B cell (primary cell): ENCODE measurements at places on chromosomes 13 and 19. TPM values are rescaled to one million over a fixed set of nuclear protein-coding genes. Genes with fewer than 3 reads are reported as not detected.

Gene IGFL3
- not detected in 2 replicates for polyA plus RNA-seq

Gene BEST2
- polyA plus RNA-seq, result 0.07 TPM in 1 of 2 replicates, not detected in the other

Gene PODNL1
- polyA plus RNA-seq, result 0.13 TPM in 1 of 2 replicates, not detected in the other

Gene CEACAM1
- 5.8 and 8.8 TPM in 2 replicates for polyA plus RNA-seq

Gene C5AR2
- 1.2 and 1.5 TPM in 2 replicates for polyA plus RNA-seq

Gene C5AR1
- polyA plus RNA-seq, result 3.1 and 4.1 TPM in 2 replicates

Gene COPE
- polyA plus RNA-seq, result 200 and 279 TPM in 2 replicates

Gene BRSK1
- polyA plus RNA-seq, result 1.4 and 4.0 TPM in 2 replicates

Gene FCHO1
- polyA plus RNA-seq, result 83.0 and 85.7 TPM in 2 replicates

Gene FCAR
- 1.9 and 2.8 TPM in 2 replicates for polyA plus RNA-seq

Gene KIR2DL4
- not detected in 2 replicates for polyA plus RNA-seq

Gene STOML3
- not detected in 2 replicates for polyA plus RNA-seq

Gene PSG2
- polyA plus RNA-seq, result not detected in 2 replicates

GRCh38 chr19:33306853-33307792, 4.8 kb upstream of the CEBPA start:
- H3K4me3 ChIP-seq, result no peak overlapping the region
- H3K27ac ChIP-seq, result no peak overlapping the region
- DNase-seq, result no peak
- peaks cover 8% of the 10 kb centered on the region for H3K4me1 ChIP-seq
- no peaks in the 10 kb centered on the region for H3K36me3 ChIP-seq

DNA sequence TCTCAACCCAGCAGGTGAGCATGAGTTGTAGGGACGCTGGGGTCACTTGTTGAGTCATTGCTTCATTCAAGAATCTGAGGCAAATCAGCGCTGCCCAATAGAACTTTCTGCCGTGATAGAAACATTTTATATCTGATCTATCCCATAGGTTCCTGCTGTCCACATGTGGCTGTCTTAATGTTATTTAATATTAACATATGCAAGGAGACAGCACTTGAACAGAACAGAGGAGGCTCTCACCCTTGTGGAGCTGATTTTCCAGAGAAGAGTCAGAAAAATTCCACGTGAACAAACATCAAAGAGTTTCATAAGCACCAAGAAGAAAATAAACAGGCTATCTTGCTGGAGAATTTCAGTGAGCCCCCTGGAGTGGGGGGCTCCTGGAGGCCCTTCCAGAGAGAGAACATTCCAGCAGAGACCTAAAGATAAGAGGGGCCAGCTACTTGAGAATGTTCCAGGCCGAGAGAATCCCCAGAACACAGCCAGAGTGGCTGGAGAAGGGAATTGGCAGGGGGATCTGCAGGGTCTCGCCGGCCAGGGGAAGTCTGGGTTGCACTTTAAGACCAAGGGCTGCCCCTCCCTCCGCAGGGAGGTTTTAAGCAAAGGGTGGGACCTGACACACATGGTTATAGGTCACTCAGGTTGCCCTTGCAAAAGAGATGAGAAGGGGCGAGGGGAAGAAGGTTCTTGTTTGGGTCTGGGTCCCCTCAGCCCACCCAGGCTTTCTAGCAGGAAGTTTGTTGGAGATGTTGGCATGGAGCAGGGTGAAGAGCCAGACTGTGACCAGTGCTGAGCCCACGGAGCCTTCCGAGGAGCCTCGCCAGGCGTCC, 135.7 kb downstream of the CRYL1 start:
- H3K27me3 ChIP-seq, result no peaks in the 10 kb centered on the region
- no peak for DNase-seq
- no peak overlapping the region for H3K4me3 ChIP-seq

- H3K4me3 ChIP-seq, result no peak overlapping the region
- H3K4me1 ChIP-seq, result no peaks in the 10 kb centered on the region
Measured at GRCh38 chr19:38273499-38273898, 9.1 kb downstream of the SPINT2 start.

DNA sequence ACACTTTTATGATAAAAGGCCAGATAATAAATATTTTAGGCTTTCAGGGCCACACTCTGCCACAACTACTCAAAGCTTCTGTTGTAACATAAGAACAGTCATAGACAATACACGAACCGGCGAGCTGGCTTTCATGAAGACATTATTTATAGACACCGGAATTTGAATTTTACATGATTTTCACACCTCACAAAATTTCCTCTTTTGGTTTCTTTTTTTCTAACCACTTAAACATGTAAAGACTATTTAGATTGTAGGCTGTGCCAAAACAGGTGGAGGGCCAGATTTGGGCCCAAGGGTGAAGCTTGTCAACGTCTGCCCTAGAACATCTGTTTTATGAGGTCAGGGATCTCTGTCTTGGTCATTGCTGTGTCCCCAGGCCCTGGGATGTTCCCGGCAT, 29.7 kb upstream of the FXYD3 start:
- peak; percentile 70 for DNase-seq
- H3K4me1 ChIP-seq, result peaks cover 90% of the 10 kb centered on the region
- H3K4me3 ChIP-seq, result no peak overlapping the region
- no peaks in the 10 kb centered on the region for H3K36me3 ChIP-seq

GRCh38 chr13:44368062-44368591, 5.5 kb upstream of the SERP2 start:
- H3K27ac ChIP-seq, result no peak overlapping the region
- H3K4me1 ChIP-seq, result no peaks in the 10 kb centered on the region
- no peak for DNase-seq
- H3K4me3 ChIP-seq, result no peak overlapping the region
- H3K36me3 ChIP-seq, result no peaks in the 10 kb centered on the region
- peaks cover 13% of the 10 kb centered on the region for H3K27me3 ChIP-seq

- H3K4me3 ChIP-seq, result no peak overlapping the region
- H3K4me1 ChIP-seq, result no peaks in the 10 kb centered on the region
- no peaks in the 10 kb centered on the region for H3K36me3 ChIP-seq
- H3K27ac ChIP-seq, result no peak overlapping the region
Measured at GRCh38 chr13:76637641-76638141, 248.5 kb downstream of the KCTD12 start.

- H3K4me3 ChIP-seq, result no peak overlapping the region
- H3K36me3 ChIP-seq, result no peaks in the 10 kb centered on the region
- H3K4me1 ChIP-seq, result no peaks in the 10 kb centered on the region
- H3K27ac ChIP-seq, result no peak overlapping the region
Measured at GRCh38 chr13:32955881-32956594, 60.2 kb upstream of the KL start.

DNA sequence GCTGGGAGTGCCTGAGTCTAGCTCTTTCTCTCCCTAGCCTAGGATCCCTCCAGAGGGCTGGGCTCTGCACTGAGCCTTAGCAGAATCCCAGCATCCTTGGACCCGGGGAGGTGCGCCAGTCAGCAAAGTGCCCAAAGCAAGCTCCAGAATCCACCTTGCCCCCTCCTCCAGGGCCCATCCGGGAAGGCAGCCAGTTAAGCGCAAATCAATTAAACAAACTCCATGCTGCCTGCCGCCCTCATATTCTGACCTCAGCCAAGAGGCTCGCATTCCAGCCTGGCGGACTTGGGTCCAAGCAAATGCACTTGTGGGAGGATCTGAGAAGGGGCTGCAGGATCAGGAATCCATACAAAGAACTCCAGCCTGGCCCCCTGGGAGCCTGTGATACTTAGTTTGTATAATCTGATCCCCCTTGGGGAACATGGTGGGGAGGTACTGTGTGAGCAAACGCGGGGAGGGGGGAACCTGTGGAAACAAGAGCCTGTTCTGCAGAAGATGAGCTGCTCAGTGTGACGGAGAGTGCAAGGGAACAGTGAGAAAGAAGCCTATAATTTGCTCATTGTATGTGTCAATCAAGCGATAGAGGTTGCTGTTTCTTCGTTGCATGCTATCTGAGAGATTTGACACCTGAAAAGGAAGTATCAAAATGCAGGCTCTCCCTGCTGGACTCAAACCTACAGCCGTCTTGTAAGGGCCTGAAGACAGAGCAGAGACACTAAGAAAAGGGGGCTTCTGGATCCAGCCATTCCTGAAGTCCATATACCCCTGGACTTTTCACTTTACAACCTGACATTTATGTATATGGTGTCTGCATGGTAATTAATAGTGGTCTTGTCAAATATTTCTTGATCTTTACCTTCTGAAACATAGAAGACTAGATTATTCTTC, 29.4 kb downstream of the ZNRF4 start:
- no peaks in the 10 kb centered on the region for H3K36me3 ChIP-seq
- no peak for DNase-seq
- H3K27me3 ChIP-seq, result no peaks in the 10 kb centered on the region
- no peak overlapping the region for H3K4me3 ChIP-seq
- no peaks in the 10 kb centered on the region for H3K4me1 ChIP-seq

DNA sequence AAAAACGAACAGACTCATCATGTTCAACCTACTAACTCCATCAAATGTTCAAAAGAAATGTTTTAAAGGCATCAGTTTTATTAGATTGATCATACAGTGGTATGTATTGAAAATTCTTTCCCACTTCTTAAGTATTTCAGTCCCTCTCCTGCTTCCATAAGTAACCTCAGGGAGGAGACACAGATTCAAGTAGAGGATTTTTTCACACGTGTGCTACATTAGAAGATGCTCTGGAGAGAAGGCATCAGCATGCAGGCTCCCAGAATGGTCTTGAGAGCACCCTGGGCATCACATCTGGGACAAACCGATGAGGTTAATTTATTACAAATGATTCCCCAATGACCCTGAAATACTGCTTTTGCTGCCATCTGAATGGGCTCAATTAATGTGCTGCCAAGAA, 3.6 kb downstream of the GPR12 start:
- H3K4me3 ChIP-seq, result no peak overlapping the region
- no peaks in the 10 kb centered on the region for H3K36me3 ChIP-seq
- peaks cover 6% of the 10 kb centered on the region for H3K4me1 ChIP-seq
- DNase-seq, result no peak
- H3K27ac ChIP-seq, result no peak overlapping the region

DNA sequence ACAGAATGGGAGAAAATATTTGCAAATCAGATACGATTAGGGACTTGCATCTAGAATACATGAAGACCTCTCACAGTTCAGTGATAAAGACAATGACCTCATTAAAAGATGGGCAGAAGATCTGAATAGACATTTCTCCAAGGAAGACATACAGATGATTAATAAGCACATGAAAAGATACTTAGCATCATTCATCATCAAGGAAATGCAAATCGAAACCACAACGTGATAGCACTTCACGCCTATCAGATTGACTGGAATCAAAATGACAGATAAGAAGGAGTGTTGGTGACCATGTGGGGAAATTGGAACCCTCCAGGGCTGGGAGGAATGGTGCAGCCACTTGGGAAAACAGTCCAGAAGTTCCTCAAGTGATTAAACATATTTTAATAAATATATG, 25.8 kb downstream of the CFAP97D2 start:
- no peak overlapping the region for H3K4me3 ChIP-seq
- H3K27ac ChIP-seq, result no peak overlapping the region
- no peaks in the 10 kb centered on the region for H3K36me3 ChIP-seq
- H3K27me3 ChIP-seq, result no peaks in the 10 kb centered on the region

DNA sequence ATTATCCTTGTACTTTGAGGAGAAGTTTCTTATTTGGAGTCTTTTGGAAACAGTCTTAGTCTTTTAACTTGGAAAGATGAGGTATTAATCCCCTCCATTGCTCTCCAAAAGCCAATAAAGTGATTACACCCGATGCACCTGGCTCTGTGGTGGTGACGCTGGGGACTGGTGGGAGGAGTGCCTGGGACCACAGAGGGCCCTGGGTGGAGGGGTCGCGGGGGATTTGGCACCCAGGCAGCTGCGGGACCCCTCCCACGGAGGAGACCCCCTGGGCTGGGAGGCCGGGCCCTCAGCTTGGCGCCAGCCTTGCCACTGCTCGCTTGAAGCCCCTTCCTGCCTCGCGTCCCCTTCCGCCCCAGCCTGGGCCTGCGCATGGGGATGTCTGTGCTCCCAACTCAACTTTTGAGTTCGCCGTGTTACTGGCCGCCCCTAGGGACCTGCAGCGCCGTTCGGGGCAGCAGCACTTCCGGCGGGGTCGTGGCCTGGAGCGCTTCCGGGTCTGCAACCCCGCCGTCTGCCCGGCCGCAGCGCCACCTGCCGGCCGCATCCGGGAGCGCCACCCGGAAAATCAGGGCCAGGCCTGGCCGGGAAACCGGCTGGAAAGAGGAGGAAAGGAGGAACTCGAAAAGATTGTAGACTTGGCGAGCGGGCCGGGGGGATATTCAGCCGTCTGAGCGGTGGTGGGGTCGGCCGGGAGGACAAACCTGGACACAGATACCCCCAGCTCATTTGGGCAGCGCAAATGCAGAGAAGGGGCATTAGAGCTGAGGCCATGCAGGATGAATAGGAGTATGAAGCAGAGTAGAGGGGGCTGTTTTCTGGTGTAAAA, 8.4 kb downstream of the PEAK3 start:
- H3K27ac ChIP-seq, result peak overlapping the region; percentile 84
- no peak overlapping the region for H3K4me3 ChIP-seq
- peak; percentile 90 for DNase-seq
- H3K36me3 ChIP-seq, result no peaks in the 10 kb centered on the region

DNA sequence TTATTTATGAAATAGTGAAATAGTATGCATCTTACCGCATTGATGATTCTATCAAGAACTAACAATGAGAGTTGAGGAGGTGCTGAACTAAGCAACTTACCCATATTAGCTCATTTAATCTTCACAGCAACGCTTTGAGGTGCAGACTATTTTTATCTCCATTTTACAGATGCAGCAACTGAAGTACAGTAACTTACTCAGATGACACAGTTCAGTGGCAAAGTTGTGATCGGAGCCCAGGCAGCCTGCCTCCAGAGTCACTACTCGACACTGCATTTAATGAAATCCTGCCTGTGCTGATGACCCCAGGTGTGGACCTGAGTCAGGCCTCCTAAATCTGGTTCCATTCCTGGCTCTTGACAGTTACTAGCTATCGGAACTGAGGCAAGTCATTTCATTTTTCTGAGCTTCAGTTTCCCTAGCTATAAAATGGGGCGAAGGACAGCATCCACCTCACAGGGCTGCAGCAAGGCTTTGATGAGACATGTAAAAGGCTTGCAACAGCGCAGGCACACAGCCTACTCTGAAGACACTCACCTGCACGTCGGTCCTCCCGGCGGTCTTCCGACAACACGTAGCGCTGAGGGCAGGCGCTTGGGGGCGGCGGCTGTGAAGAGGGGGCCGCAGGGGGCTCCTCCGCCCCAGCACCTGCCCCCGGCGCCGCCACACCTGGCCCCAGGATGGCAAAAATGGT, 1.5 kb downstream of the MYPOP start:
- H3K36me3 ChIP-seq, result peaks cover 3% of the 10 kb centered on the region
- peaks cover 33% of the 10 kb centered on the region for H3K4me1 ChIP-seq
- no peak overlapping the region for H3K4me3 ChIP-seq
- no peak for DNase-seq

- H3K4me1 ChIP-seq, result peaks cover 13% of the 10 kb centered on the region
- H3K27ac ChIP-seq, result no peak overlapping the region
- no peaks in the 10 kb centered on the region for H3K27me3 ChIP-seq
- no peak for DNase-seq
- H3K4me3 ChIP-seq, result no peak overlapping the region
Measured at GRCh38 chr19:45234089-45234869, 10.9 kb downstream of the EXOC3L2 start.

DNA sequence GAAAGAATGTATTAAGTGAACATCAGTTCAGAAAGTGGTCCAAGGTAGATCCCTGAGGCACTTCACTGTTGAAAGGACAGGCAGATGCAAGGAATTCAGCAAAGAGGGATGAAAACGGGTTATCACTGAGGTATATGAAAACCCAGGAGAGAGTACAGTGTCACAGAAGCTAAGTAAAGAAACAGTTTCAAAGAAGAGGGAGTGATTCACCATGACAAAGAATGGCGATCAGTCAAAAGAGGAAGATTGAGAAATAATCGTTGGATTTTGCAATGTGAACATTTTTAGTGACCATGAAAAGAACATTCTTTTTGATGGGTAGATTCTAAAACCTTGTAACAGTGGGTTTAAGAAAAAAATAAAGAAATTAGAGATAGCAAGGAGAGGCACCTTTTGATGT, 99.3 kb downstream of the EPSTI1 start:
- H3K4me3 ChIP-seq, result no peak overlapping the region
- no peak for DNase-seq
- H3K27me3 ChIP-seq, result no peaks in the 10 kb centered on the region
- peaks cover 8% of the 10 kb centered on the region for H3K36me3 ChIP-seq
- H3K27ac ChIP-seq, result no peak overlapping the region
